Colonic mucosa (tissue), 4 donors: ENCODE measurements at places on chromosomes 4 and X. TPM values are rescaled to one million over a fixed set of nuclear protein-coding genes. Genes with fewer than 3 reads are reported as not detected.
A peak's percentile ranks its signal among the peaks of the same experiment; 100 is the strongest.

- no peak overlapping the region for H3K4me3 ChIP-seq
- no peaks in the 10 kb centered on the region for H3K4me1 ChIP-seq
- H3K27ac ChIP-seq: no peak overlapping the region
- H3K27me3 ChIP-seq: no peaks in the 10 kb centered on the region
These were observed 423.1 kb upstream of the PITX2 start for GRCh38 chr4:111045992-111046391.

GRCh38 chr4:82049294-82049693 is 324.5 kb downstream of the HNRNPD start:
- no peak overlapping the region for H3K27ac ChIP-seq
- no peak overlapping the region for H3K4me3 ChIP-seq
- peaks cover 5% of the 10 kb centered on the region for H3K27me3 ChIP-seq
- no peak for DNase-seq

DNA sequence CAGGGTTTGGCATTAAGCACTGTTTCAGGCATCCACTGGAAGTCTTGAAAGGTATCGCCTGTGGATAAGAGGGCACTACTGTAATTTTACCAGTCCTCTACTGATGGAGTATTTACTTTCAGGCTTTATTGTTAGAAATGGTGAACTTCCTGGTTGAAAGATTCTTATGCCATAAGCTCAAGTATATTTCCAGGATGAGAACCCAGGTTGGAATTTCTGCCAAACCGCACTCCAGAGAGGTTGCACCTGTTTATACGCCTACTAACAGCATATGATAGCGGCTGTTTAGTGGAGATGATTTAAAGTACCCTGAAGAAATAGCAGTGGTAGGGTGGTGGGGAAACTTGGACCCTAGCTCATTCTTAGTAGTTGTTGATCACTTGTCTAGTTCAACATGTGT is 9.9 kb downstream of the FNIP2 start:
- H3K27ac ChIP-seq: peak overlapping the region; percentile 73
- no peaks in the 10 kb centered on the region for H3K27me3 ChIP-seq
- H3K4me1 ChIP-seq: peaks cover 33% of the 10 kb centered on the region
- H3K4me3 ChIP-seq: no peak overlapping the region
- no peaks in the 10 kb centered on the region for H3K36me3 ChIP-seq

GRCh38 chr4:98260047-98260578 is 1.1 kb upstream of the RAP1GDS1 start:
- no peaks in the 10 kb centered on the region for H3K27me3 ChIP-seq
- peak overlapping the region; percentile 99 for H3K27ac ChIP-seq
- peaks cover 5% of the 10 kb centered on the region for H3K4me1 ChIP-seq
- peak overlapping the region; percentile 65 for H3K4me3 ChIP-seq
- peak; percentile 65 for DNase-seq

GRCh38 chr4:38676986-38677385 is 13.0 kb downstream of the KLF3 start:
- no peaks in the 10 kb centered on the region for H3K27me3 ChIP-seq
- DNase-seq: no peak
- no peaks in the 10 kb centered on the region for H3K36me3 ChIP-seq
- no peak overlapping the region for H3K4me3 ChIP-seq
- no peak overlapping the region for H3K27ac ChIP-seq

GRCh38 chr4:85701861-85702321 is 226.9 kb downstream of the ARHGAP24 start:
- H3K36me3 ChIP-seq: no peaks in the 10 kb centered on the region
- no peak overlapping the region for H3K27ac ChIP-seq
- no peaks in the 10 kb centered on the region for H3K4me1 ChIP-seq
- no peak for DNase-seq

- no peak for DNase-seq
- no peaks in the 10 kb centered on the region for H3K36me3 ChIP-seq
- no peak overlapping the region for H3K27ac ChIP-seq
- no peaks in the 10 kb centered on the region for H3K4me1 ChIP-seq
These were observed 26.7 kb upstream of the GUCY1A1 start for GRCh38 chr4:155639704-155640523.

DNA sequence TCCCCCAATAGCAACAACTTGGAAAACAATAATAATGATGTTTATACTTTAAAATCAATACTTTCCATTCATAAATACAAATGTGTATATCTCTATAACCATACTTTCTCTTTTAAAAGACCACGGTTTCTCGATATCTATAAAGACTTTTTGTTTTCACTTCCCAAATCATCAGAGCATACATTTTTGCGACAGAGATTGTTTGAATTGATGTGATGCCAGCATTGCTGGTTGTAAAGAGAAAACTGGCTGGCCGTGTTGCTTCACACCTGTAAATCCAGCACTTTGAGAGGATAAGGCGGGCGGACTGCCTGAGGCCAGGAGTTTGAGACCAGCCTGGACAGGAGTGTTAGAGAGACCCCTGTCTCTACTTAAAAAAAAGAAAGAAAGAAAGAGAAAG is 77.6 kb upstream of the ZNF518B start:
- no peaks in the 10 kb centered on the region for H3K27me3 ChIP-seq
- H3K4me1 ChIP-seq: no peaks in the 10 kb centered on the region
- peaks cover 5% of the 10 kb centered on the region for H3K36me3 ChIP-seq
- no peak overlapping the region for H3K4me3 ChIP-seq

- no peaks in the 10 kb centered on the region for H3K36me3 ChIP-seq
- peaks cover 8% of the 10 kb centered on the region for H3K27me3 ChIP-seq
- H3K27ac ChIP-seq: no peak overlapping the region
These were observed 1.9 kb downstream of the GPC4 start for GRCh38 chrX:133413218-133413925.

GRCh38 chr4:171621646-171622045 is 191.6 kb upstream of the GALNTL6 start:
- DNase-seq: no peak
- H3K4me1 ChIP-seq: no peaks in the 10 kb centered on the region
- H3K27me3 ChIP-seq: no peaks in the 10 kb centered on the region
- no peaks in the 10 kb centered on the region for H3K36me3 ChIP-seq
- H3K27ac ChIP-seq: no peak overlapping the region

DNA sequence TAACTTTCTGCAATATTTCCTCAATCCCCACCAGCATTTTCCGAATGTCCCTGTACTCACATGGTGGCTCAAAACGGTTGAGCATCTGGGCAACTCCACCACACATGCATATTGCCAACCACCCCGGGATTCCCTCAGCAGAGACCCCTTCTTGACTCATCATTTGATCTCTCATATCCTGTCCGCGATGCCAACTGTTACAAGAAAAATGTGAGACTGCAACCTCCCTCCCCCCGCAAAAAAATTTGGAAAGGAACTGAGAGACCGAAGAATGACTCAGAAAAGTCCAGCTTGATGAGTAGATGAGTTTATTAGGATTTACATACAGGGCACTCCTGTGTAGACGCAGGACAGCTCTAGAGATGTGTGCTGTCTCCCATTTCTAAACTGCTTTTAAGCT is 561.4 kb downstream of the ZIC3 start:
- no peak for DNase-seq
- no peaks in the 10 kb centered on the region for H3K4me1 ChIP-seq
- no peaks in the 10 kb centered on the region for H3K27me3 ChIP-seq

DNA sequence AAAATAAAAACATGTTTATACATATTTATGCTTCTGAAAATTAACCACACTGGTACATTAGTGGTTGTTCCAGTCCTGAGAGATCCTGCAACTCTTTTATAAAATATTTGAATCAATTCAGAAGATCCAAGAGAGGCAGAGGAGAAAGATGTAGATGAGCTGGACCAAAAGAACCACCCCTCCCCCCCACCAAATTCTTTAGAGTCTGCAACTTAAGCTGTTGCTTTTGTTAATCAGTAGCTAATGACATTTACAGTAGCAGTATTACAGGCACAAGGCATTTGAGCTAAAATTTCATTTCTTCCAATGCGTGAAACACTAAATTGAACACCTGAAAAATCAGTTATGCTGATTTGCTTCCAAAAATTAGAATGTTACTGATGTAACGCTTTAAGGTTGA is 61.5 kb downstream of the PDK3 start:
- no peak for DNase-seq
- H3K4me1 ChIP-seq: no peaks in the 10 kb centered on the region
- H3K27ac ChIP-seq: no peak overlapping the region

DNA sequence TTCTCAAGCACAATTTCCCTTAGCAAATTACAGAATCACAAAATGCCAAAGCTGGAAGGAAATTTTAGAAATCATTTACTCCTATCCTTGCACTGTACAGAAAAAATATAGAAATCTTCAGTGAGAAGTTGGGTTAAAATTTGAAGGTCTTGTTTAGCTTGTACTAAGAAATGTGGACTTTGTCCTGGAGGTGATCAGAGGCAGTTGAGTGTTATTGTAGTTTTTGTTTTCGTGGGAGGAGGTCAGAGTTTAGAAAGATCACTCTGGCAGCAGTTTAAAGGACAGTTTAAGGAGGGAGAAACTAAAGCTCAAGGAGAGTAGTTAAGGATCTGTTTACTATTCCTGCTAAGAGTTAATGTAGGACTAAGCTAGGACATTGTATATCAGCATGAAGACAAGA is 54.4 kb upstream of the CXorf51B start:
- no peak for DNase-seq
- H3K4me1 ChIP-seq: no peaks in the 10 kb centered on the region
- no peak overlapping the region for H3K27ac ChIP-seq
- H3K4me3 ChIP-seq: no peak overlapping the region

- no peaks in the 10 kb centered on the region for H3K4me1 ChIP-seq
- no peak for DNase-seq
- H3K4me3 ChIP-seq: no peak overlapping the region
- H3K36me3 ChIP-seq: no peaks in the 10 kb centered on the region
These were observed 9.2 kb upstream of the NPFFR2 start for GRCh38 chr4:72022553-72022952.

DNA sequence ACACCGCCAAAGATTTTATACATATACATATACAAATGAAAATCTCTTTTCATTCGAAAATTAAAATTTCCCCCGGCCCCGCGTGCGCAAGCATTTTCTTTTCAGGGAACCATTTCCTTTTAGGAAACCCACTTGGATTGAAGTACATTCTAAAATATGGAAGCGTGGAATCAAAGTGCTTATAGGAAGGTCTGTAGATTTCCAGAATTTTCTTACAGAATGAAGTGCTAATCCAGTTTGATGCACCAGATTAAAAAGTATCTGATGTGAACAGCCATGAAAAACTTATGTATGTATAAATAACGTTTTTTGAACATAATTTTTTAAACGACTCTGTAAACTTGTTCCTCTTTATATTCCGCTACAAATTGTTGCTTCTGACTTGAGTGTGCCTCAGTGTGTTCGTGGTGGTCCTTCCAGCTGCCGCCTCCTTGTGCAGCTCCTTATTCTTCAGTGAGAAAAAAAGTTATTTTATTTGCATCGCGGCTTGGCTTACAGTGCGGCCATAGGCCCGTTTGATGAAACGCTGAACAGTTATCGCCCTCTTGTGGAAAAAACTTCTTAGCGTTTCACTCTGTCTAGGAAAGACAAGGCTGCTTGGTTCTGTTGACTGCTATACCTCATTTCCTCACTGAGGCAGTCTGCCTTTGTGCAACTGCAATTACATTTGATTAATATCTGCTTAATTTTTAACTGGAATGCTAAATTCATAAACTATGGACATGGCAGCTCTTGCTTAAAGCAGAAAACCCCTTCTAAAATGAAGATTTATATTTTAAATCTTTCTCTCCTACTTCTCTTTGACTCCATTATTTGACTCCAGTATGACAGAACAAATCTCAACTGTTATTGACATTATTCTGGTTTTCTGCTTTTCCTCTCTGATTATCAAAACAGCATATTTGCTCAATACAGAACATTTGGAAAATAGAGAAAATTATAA is 4.7 kb upstream of the NKX6-1 start:
- H3K36me3 ChIP-seq: no peaks in the 10 kb centered on the region
- H3K27ac ChIP-seq: no peak overlapping the region
- H3K27me3 ChIP-seq: peaks cover 58% of the 10 kb centered on the region
- peaks cover 11% of the 10 kb centered on the region for H3K4me1 ChIP-seq

DNA sequence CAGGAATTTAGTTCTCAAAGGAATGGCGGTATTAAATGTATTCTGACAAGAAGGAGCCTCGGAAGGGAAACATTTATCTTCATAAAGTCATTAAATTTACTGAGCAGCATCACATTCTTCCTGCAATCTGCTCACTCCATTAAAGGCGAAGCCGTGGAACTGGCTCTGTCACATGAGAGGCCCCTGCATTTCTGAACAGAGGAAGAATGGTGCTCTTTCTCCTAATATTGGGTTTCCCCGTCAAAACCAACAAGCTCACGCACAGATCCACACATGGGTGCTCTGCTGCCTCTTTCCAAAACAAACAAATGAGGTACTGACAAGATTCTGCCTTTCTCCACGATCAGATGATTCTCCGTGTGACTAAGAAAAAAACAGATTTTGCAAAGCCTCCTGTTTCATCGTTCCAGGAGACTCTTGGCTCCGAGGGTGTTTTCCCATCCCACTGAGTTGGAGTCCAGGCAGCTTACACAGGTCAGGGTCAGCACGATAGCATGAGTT is 191.2 kb downstream of the IDS start:
- H3K36me3 ChIP-seq: no peaks in the 10 kb centered on the region
- H3K4me1 ChIP-seq: no peaks in the 10 kb centered on the region
- no peaks in the 10 kb centered on the region for H3K27me3 ChIP-seq
- no peak overlapping the region for H3K27ac ChIP-seq
- DNase-seq: no peak

DNA sequence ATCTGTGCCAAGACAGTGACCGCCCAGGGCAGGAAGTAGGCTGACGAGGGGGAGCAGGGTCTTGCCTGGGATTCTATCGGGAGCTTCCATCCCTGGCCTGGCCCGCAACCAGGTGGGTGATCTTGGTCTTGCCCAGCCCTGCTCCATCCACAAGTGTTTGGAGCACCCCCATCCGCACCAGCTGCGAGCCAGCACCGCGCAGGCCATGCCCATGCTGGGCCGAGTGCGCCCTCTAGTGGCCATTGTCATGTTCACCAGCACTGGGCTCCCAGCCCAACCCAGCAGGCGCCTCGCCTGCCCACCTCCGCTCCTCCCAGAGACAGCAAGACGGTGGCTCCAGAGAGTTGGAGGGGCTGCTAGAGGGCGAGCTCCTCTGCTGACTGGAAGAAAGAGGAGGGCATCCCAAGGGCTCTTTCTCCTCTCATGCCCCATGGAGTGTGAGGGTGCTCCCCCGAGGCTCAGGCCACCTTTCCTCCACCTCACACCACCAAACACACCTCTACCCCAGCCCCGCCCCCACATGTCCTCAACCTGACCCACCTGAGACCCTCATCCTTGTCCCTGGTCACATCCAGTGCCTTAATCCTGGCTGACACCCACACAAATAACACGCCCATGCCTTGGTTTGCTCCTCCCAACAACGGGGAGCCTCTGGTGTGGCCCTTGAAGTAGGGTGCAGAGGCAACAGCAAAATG is 9.8 kb upstream of the ATP2B3 start:
- peak; percentile 80 for DNase-seq
- H3K27me3 ChIP-seq: no peaks in the 10 kb centered on the region
- H3K27ac ChIP-seq: no peak overlapping the region
- H3K4me1 ChIP-seq: no peaks in the 10 kb centered on the region

Gene USP11
- total RNA-seq: 20.7 TPM

Gene SPP1
- 11.6 TPM for total RNA-seq

Gene ARHGAP24
- total RNA-seq: 5.2 TPM

Gene PTPN13
- total RNA-seq: 2.6 TPM

Gene CXorf49
- not detected for total RNA-seq

Gene ADH1C
- total RNA-seq: 140 TPM

Gene BGN
- 6.0 TPM for total RNA-seq

Gene CT47B1
- not detected for total RNA-seq
